ENCODE measurements at places on chromosomes 1 and 21. TPM values are rescaled to one million over a fixed set of nuclear protein-coding genes. Genes with fewer than 3 reads are reported as not detected.

SPRR2E gene
- total RNA-seq: not detected

DNA sequence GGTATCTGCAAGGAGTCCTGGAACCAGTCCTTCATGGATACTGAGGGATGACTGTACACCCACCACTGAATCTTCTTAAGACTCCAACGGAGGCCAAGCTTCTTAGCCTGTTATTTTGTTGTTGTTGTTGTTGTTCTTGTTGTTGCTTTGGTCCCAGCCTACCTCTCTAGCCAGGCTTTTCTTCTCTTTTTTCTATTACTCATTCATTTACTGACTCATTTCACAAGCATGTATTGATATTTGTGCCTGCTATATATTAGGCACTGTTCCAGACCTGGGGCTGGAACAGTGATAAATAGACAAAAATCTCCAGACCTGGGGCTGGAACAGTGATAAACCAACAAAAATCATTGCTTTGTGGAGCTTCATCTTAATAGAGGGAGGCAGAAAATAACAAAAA, 20.4 kb downstream of the CENPF start:
- no peak for DNase-seq

TBX15 gene
- 145 TPM for total RNA-seq

GRCh38 chr21:36263797-36264196, 56.2 kb upstream of the MORC3 start:
- DNase-seq: no peak

DNA sequence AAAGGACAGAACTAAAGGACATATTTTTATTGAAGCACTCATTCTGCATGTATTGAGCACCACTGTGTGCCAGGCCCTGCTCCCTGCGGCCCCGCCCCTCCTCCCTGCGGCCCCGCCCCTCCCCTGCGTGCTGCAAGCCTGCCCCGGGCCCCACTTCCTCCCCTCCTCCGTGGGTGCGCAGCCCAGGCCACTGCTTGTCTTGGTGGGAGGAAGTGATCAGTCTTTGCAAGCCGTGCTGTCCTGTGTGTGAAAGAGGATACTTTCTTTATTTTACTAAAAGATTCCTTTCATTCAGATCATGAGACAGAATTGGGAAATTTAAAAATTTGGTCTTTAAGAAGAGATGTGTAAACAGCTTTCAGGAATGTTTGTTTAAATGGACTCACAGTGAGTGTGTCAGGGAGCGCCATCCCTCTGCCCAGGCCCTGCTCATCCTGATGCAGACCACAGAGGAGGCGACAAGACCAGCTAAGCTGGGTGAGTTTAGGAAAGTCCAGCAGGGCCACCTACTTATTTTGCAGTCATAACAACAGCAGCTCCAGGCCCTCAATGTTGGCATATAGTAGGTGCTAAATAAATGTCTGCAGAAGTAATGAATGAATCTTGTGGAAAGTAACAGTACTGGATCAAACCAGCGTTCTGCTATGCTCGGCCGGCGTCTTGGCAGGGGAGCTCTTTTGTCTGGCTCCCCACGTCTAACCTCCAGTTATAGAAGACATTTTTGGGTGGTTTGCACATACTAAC, 88.3 kb upstream of the SELENON start:
- DNase-seq: no peak

DNA sequence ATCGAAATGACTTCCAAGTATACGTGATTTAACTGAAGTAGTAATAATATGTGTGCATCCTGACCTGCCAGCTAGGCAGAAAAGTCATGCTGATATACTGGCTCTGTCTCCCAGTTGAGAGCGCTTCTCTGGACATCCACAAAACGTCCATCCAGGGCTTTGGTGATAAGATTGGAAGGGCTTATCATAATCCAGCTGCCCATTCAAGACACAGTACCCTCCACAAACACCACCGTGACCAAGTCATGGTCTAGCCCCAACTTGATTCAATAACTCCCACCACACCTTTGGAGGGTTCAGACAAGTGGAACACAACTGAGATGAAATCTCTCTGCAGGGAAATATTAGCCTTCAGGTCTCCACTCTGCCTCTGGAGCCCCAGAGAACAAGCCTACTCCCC, 76.2 kb downstream of the CD46 start:
- no peak for DNase-seq

DNA sequence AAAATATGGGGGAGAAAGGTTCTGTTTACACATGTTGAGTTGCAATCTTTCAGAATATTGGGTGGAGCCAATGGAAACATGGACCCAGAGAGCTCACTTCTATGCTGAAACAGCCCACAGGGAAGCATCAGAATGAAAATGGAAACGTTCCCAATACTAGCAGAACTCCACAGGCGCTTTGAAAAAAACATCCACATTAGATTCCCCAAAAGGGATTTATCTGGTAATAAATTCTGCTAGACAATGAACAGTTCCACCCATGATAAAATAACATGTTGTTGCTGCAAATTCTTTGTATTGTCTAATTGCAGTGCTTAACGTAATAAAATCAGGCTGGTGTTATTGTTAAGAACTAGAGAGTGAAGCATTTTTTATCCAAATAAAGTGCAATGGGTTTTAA, 197.0 kb downstream of the GABPA start:
- no peak for DNase-seq

DNA sequence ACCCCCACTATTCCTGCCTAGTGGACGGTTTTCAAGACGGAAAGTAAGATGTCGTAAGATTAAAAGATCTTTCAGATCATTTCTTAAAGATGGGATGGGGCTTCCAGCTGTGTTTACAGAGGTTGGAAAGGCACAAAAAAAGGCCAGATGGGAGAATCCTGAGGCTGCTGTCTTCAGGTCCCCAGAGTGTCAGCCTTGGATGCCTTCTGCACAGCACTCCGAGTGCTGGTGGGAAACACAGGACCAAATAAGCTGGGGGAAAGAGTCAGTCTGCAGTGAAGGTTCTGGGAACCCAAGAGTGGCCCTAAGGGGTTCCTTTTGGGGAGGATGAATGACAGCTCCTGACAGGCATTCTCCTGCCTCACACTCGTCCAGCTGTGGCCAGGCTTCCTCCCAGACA, 96.5 kb downstream of the COLGALT2 start:
- no peak for DNase-seq

- peak; percentile 82 for DNase-seq
Observed at GRCh38 chr1:21869620-21870121, 57.6 kb downstream of the LDLRAD2 start.

KRTAP19-1 gene
- total RNA-seq: not detected

Measured in psoas muscle (tissue), 8 donors.